ENCODE measurements at places on chromosomes 2 and 18.

- no peak for DNase-seq
Observed at GRCh38 chr18:57446322-57446721, 11.1 kb downstream of the ONECUT2 start.

DNA sequence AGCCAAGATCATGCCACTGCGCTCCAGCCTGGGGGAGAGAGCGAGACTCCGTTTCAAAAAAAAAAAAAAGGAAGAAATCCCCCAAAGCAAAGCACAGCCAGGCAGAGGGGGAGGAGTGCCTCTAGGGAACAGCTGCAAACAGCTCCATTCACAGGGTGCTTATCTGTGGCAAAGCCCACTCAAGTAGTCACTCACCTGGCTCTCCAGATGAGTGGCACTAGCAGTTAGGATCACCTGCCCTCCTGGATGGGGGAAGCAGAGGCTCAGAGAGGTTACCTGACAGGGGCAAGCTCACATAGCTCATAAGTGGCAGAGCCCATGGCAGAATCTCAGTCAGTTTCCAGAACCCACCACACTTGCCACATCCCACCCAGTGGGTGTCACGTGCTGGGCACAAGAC lies 30.3 kb downstream of the TFCP2L1 start:
- DNase-seq = no peak

GRCh38 chr2:169734169-169734847 lies 676 bp downstream of the KLHL23 start:
- peak; percentile 3 for DNase-seq

DNA sequence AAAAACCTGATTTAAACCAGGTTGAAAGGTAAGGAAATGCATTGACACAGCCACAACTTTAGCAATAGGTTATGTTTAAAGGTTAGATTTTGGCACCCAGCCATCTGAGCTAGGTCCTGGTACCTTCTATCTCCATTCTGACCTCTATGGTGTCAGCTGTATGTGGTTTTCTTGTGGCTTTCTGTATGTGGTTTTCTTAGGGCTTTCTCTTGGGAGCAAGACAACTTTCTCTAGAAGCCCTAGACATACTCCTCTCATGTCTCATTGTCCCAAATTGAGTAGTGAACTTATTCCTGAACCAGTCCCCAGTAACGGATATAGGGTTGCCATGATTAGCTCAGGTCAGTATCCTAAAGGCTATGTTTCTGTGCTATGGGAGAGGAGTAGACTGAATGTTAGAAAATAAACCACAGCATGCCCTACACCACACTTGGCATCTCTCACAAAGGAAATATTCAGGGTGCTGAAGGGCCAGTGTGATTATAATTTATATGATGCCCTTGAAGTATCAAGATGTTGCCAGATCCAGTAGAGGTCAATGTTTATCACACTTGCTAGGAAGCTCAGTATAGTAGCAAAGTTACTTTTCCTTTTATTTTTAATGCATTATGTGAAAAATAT lies 176.1 kb downstream of the CAPN13 start:
- DNase-seq = peak; percentile 27

DNA sequence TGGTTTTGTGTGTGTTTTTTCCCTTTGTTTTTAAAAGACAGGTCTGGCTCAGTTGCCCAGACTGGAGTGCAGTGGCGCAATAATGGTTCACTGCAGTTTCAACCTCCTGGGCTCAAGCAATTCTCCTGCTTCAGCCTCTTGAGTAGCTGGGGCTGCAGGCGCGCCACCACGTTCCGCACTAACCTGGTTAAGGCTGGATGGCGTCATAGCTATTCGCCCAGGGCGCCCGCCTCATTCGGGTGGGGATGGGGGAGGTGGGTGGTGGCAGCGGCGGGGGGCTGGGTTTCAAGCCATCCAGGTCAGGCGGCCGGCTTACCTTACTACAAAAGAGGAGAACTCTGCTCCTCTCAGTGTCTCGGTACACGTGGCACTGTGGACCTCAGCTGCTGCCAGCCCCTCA lies 42.8 kb downstream of the EEF1B2 start:
- no peak for DNase-seq
